ENCODE measurements at places on chromosomes 13 and 19.

DNA sequence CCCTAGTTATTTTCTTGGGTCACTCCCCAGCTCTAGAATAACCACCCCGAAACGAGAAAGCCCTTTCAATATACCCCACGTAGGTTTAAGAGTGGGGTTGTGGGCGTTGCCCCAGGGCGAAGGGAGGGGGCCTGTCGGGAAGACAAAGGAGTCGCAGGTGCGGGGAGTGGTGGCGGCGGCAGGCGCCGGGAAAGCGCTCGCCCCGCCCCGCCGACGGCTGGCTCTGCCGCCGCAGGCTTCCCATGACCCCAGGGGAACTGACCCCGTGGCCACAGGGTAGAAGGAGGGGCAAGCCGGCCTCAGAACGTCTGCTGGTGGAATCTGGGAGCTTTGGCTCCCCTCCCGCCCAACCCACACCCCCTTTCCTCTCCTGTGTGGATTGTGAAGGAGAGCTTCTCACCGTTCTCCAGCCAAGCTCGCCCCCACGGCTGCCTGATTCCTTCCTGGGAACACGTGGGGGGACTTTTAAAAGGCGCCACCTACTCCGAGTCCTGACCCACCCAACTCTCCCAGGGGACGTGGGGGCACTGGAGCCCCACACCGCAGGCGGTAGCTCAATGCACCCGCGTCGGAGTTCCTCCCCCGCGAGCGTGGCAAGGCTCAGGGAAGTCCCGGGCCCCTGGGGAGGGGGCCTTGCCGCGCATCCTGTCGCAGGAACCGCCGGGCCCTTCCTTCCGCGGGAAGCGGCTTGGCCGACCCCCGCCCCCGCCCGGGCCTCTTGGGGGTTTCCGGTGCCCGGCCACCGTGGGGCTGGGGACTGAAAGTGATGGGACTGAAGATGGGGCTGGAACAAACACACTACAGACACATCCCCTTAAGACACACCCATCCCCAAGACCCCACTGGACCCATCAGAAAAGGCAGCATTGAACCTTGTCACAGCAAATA, 5.5 kb downstream of the IER2 start:
- DNase-seq = peak; percentile 29

DNA sequence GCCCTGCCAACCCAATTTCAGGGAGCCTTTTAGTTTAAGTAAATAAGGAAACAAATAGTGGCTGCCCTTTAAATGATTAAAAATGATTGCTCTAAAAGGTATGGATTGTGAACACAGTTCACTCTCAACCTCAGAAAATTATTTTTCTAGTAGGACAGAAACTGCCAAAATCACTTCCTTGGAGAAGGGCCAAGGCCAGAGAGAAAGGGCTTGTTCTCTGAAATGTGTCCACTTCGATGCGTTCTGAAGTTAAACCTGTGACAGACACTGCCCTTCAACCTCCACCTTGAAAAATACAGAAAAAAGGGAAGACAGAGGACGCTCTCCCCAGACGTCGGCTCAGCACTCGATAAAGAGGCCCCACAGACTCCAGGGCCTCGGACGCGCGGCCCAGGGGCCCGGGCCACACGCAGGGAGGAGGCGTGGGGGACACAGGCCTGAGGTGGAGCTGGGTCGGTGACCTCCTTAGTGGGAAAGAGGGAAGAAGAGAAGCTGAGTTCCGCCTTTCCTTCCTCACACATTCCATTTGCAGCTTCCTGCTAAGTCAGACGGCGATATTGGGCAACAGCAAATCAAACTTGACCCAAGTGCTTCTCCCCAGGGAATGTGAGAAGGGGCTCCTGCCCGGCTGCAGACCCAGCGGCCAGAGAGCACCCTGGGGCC, 63.6 kb downstream of the RASA3 start:
- no peak for DNase-seq

GRCh38 chr19:4297901-4298809, 4.0 kb downstream of the TMIGD2 start:
- DNase-seq = no peak

GRCh38 chr13:24763596-24764275, at the start of gene RNF17:
RNF17 (plus strand) TSS chr13:24764169; CDS start chr13:24764204, 35 bp downstream.
- no peak for DNase-seq

DNA sequence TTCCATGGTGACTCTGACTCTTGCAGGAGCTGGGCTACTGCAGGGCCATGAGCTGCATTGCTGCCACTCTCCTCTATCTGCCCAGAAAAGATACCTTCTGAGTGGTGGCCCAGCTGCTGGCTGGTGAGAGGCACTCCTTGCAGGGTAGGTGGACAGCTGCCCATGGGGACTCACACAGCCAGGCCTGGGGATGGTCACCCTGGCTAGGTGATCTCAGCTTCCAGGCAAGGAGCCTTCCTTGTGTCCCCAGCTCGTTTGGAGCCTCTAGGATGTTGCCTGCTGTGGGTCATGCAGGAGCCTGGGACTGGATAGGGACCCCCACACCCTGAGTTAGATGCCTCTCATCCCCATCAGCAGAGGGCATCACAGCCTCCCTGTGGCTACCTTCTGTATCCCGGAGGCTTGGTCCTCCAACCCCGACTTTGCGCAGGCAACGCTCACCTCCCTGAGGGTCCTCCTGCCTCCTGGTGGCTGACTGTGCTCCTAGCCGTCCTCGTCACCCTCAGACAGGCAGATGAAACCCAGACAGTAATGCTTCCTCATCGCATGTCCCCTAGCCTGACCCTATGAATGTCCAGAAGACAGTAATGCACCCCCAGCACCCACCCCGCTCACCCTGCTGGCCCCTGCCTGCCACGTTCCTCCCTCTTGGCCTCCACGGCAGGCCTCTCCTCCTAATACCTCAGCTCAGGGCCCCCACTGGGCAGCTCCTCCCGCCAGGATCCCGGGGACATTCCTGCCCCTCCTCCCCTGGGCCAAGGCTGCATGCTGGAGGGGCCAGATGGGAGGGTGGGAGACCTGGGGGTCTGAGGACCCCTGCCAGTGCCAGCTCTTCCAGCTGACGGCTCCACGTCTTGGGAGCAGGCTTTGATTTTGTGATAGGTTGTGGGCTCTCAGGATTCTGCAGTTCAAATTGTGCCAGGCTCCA, 13.6 kb upstream of the ZNF14 start:
- DNase-seq = no peak

DNA sequence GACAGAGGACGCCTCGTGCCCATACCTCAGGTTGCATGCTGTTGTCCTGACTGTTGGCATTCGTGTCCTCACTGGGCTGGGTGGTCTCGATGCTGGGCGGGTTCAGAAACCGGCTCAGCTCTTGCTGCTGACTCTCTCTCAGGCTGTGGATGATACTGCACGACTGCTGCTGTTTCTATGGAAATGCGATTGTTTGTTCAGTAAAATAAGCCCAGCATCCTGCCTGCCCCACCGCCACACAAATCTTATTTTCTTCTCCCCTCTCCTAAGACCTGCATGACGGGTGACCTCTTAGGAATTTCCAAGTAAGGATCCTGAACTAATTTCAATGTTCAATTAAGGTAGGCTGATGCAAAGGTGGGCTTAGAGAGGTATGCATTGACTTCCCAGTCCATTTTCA, 356.5 kb downstream of the NALCN start:
- no peak for DNase-seq

DNA sequence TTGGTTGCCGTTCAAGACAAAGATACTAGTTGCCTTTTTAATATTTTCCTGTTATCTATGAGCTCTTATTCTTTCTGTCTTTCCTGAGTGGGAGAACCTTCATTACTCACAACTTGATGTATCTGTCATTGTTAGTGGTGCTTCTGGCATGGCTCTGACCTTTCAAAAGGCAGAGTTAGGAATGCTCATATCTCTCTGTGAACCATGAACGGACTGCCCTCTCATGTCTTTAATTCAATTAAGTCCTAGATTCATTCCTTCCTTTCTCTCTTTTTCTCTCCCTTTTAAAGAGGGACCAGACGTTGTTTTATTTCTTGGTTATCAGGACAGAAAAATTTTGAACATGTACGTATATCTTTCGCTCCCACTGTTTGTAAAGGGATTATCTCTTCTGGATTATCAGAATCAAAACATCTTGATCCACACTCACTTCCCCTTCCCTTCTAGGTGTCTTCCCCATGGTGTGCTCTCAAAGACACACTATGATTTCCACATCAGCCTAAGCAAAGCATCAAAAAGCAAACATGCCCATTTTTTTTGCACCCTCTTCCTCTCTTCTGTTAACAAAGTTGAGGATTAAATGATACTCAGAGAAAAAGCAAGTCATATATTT, 90.3 kb downstream of the LRCH1 start:
- no peak for DNase-seq

DNA sequence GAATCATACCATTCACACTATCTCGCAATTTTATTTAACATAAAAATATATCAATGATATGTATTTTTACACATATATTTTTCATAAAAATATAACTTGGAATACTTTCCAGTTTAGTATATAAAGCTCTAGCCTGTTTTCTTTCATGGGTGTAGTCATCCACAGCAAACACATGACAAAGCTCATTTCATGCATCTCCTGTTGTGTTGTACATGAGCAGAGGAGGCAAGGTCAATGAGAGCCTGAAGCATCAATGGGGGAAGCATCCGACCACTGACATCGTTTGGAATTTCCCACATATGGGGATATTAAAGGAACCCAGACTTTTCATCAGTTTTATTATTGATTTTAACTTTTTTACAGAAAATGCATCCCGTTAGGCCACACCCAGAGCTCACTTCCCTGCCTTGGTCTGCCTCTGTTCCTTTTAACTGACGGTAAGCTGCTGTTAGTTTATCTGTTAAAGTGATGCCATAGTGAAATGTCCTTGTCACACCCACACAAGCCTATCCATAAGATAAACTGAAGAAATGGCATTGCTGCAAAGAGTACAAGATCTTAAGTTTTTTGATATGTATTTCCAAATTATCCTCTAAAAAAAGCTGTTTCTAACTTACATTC, 44.0 kb downstream of the MIPEP start:
- DNase-seq = no peak

All from NCI-H2081 (cell line).